Stimulated activated CD4-positive, alpha-beta T cell treated with anti-CD3 and anti-CD28 coated beads, Interleukin-2, amount 100 ng/mL, for 48 hours (primary cell): ENCODE measurements at places on chromosomes 1 and 21.

DNA sequence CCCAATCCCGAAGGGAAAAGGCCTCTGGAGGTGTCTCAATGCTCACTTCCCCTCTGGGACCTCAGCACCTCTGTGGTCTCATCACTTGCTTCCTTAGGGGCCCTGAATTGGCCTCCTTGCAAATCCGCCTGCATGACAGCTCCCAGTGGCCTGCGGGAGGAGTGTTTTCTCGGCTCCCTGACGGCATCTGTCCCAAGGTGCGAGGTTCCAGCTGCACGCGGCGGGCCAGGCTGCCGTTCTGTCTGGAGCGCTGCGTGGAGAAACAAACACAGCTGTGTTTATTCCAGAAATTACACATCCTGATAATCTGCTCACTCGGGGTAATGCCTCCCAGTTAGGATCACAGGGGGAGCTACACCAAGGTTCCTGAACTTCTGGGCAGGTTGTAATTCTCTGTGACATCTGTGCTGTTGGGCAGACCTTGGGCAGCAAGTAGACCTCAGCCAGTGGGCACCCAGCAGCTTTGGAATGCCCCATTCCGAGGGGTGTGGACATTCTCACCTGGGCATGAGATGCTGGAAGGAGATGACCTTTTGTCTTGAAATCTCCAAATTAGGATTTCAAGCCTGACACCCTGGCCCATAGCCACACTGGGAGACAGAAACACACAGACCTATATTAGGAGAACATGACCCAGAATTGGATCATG, 18.2 kb downstream of the EPHB2 start:
- DNase-seq: no peak

GRCh38 chr21:40658311-40658710, 188.6 kb downstream of the DSCAM start:
- no peak for DNase-seq

- DNase-seq: no peak
Measured at GRCh38 chr1:213782941-213783672, 204.7 kb upstream of the PROX1 start.

DNA sequence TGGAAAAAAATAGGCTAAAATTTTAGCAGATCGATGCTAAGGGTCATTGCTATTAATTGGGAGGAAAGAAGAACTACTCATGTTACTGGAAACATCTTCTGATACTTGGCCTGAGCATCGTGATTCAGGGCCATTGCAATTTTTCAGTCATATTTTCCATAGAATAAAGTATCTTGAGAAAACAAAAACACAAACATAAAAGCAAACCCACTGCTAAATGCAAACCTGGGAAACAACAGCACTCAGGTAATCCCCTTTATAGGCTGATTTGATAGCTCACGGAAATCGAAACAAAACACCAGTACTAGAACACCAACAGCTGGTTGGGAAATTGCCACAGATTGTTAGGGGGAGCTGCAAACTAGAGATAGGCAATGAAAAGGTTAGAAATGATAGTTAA, 172.9 kb upstream of the ESRRG start:
- no peak for DNase-seq

- no peak for DNase-seq
Measured at GRCh38 chr1:55876276-55877060, 661.3 kb upstream of the USP24 start.

DNA sequence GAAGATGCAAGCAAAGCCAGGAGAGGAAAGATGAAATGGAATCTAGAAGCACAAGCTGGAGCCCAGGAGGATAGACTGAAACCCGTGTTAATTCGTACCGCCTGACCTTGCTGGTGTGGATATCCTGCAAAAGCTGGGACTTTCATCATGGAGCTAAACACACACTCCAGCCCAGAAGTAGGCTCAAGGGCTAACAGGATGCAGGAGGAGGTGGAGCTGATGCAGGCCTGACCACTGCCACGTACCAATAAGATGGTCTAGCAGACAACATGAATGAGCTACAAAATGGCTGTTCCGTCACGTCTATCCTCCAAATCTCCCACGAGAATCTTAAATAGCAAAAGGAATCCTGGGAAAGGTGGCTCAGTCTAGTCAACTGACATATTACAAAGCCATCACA, 270.3 kb downstream of the SDCCAG8 start:
- DNase-seq: no peak

DNA sequence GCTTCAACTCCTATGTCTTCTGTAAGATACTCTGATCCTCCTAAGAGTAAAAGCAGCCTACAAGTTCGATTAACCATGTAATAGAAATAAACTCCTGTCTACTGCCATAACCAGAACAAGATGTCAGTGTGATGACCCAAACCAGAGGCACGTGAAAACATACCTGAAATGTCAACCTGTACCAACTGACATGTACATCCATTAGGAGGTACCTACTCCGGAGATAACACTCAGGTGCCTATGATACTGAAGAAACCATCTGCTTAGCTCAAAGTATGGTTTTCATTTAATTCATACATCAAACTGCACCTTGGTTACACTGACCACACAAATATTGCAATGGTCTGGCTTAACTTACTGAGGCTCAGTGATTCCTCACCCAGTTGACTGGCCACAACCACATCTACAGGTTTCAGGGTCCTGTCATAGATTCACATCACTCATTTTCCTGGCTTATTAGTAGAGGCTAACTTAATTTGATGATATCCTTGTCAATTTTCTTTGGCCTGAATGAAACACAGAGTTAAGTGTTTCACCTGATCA, 4.4 kb downstream of the ITPKB start:
- no peak for DNase-seq

DNA sequence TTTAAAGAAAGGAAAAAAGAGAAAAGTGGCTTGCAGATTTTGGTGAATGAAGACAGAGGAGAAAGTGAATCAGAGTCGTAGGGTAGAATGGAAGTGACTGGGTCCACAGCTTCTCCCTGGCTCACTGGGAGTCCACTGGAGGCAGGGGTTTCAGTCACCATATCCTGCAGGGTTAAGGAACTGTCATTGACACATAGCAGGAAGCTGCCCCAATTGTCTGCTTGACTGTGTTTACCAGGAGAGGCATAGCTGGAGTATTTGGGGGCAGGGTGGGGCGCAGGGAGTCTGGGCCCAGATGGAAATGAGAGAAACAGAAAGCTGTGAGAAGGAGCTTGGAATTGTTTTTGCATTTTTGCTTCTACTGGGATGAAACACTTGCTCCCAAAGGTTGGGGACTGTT, 228.8 kb upstream of the CSF3R start:
- no peak for DNase-seq

GRCh38 chr1:203289281-203289981, 15.9 kb upstream of the BTG2 start:
- peak; percentile 72 for DNase-seq

DNA sequence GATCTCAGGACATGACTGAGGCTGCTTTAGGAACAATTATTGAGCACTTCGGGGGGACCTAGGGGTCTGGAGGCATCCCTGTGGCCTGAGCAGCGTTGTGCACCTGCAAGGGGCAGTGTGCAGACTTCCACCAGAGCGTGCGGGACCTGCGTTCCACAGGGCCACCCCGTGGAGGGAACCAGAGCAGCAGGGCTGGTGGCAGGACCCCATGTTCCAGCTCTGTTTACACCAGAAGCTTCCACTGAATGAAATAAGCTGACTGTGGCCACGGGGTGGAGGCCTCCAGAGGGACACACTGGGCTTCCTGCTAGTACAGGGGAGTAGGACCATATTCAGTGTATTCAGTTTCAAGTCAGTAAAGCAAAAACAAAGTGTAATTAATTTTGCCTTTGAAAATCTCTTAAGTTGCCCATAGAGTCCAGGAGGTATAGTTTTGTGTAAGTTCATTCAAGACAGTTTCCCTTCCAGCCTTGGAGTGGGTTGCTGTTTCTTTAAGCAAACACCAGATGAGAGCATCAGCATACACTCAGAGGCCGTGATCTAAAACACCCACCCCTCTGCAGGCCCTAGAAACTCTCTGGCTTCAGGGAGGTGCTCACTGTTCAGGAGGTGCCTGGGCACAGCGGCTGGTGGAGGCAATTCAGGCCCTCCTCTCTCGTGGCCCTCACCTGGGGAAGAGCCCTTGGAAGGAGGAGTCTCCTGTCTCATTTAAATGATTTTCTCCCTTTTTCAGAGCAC, 16.6 kb downstream of the SLC1A7 start:
- no peak for DNase-seq

DNA sequence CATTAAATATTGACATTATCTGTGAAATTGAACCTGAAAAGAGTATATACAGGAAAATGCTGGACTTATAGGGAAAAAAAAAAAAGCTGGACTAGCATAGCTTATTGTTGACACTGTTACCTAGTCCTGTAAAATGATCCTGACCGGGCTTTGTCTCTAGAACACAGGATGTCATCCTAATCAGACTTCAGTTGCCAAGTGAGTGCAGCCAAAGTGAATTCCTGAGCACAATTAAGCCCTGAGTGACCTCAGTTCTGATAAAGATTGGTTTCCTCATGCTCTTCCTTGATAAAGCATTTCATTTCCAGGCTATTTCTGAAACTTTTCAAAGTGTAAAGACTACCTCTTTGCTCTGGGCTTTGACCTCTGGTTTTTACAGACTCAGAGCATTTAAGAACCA, 19.8 kb downstream of the SELP start:
- no peak for DNase-seq

DNA sequence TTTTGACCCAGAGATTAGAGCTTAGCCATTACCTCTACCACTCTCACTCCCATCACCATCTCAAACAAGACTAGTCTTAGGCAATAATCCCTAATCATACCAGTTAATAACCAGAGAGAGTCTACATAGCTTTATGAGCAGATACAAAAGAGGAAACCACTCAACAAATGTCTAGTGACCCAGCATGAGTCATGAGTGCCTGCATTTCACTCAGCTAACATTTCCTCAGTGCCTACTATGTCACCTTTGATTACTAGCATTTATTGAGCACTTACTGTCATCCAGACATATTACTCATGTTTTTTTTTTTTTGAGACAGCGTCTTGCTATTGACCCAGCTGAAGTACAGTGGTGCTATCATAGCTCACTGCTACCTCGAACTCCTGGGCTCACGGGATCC, 35.9 kb upstream of the GALNT2 start:
- no peak for DNase-seq

DNA sequence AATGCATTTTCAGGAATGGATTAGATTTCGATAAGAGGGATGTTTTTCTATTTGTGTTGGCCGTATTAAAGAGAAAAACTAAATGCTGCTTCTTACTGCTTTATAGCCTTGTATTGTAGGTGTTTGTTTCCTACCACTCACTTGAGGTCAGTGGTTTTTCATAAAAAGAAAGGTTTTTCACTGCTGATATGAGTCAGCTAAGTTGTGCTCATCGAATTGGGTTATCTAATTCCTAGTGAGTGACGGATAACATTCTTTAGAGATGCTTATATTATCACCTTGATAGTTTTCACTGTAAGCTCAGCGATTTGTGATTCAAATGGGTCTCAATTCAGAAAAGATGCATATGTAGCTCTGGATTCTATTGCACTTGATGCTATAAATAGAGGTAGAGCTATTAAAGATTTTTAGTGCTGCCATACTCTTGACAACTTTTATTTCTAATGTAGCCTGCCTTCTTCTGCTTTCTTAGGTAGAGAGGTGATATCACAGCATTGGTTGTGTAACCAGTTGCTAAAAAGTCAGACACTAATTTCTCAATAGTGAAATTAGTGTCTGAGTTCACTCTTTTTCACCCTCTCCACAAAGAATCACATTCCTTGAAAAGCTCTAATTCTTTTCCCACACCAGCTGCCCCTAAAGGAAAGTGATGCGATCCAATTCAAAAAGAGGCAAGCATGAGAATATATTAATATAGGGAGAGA, 180.0 kb downstream of the RASAL2 start:
- no peak for DNase-seq

DNA sequence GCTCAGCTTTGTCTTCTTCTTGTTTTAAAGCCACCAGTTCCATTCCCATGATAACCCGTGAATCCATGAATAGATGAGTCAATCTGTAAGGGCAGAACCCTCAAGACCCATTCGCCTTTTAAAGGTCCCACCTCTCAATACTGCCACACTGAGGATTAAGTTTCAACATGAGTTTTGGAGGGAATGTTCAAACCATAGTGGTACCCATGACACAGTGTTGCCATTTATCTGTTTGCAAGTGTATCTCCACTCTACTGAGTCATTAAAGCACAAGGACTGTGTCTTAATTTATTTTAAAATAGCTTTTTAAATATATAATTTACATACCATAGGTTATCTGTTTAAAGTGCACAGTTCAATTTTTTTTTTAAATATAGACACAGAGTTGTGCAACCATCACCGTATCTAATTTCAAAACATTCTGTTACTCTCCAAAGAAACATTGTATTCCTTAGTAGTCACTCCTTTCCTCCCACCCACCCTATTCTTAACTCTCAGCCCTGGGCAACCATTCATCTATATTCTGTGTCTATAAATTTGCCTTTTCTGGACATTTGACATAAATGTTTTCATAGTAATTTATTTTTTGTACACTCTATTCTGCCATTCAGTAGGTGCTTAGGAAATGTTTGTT, 4.8 kb upstream of the IL24 start:
- no peak for DNase-seq

DNA sequence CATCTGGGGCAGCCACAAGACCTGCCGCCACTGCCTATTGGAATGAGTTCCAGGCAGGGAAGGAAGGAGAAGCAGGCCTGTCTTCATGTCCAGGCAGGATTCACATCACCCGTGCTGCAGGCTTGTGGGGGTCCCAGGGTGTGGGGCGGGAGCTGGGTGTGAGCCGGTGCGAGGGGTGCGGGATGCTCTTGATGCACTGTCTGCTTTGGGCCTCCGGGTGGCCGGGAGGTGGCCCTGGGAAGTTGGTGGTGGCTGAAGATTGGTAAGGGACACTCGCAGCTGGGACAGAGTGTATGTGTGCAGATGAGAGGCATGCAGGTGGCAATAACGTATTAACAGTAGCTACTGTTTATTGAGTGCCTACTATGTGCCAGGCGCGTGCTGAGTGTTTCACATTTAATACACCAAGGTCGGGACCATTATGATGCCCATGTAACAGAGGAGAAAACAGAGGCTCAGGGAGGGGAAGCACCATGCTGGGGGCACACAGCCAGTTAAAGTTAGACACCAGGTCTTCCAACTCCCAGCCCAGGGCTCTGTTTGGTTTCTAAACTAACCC, 3.3 kb downstream of the CROCC start:
- DNase-seq: no peak
